ENCODE measurements at places on chromosomes 12 and 14.

DNA sequence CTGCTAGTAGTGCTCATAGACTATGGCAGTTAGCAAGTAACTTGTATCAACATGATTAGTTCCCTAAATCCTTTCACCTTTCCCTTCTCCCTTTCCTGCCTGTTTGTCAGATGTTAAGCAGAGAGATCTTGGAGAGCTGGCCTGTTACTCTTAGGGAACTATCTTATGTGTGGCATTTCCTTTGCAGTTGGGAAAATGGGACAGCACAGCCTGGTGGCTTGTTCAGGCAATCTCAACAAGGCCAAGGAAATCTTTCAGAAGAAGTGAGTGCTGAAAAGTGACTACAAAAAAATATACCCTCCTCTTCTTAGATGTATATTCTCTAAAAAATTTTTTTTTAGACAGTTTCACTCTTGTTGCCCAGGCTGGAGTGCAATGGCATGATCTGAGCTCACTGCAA, 7.4 kb downstream of the PARP2 start:
- no peak for DNase-seq

DNA sequence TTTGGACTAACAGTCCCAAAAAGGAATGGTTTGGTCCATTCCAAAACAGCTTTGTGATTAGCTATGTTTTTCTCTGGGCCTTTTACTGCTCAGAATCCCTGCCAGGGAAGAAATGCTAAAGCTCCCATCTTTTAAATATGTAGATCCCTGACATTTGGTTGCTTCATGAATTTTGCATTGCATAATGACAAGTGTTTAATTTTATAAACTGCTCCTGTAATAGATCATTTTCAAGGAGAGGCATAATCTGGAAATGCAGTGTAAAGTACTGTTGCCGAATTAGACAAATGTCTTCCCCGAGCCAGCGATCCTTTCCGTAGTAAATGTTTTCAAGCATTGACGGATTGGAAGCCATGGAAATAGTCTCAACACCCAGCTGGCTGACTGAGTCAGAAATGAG, 291.3 kb upstream of the PRKD1 start:
- DNase-seq = no peak

GRCh38 chr12:10276774-10277173, 30.9 kb upstream of the KLRD1 start:
- DNase-seq = no peak

DNA sequence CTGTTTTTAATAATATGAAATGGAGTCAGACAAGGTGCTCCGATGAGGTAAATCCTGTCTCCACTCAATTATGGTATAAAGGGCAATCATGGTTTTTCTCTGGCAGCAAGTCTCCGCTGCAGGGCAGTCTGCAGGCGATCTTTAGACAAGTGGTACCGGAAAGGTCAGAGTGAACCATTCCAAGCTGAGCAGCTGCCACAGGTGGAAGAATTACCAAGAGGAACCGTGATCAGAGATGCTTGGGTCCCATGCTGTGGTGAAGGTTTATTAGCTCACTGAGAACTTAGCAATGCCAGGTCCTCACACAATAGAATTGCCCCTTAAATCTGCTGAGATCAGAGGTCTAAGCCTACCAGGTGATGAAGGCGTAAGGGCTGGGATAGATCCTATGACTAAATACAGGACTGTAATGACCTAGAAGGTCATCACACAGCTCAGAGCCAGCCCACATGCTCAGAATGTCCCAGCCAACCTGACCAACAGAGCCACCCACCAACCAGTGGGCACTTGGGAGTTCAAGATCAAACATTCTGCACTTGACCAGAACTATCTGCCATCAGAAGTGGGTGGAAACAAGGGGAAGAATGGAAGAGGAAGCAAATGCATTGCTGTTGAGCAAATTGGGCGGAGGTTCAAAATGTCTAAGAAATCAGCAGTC, 175.2 kb upstream of the BCL2L14 start:
- DNase-seq = no peak

GRCh38 chr12:6328945-6329702, 12.8 kb downstream of the TNFRSF1A start:
- DNase-seq = no peak

DNA sequence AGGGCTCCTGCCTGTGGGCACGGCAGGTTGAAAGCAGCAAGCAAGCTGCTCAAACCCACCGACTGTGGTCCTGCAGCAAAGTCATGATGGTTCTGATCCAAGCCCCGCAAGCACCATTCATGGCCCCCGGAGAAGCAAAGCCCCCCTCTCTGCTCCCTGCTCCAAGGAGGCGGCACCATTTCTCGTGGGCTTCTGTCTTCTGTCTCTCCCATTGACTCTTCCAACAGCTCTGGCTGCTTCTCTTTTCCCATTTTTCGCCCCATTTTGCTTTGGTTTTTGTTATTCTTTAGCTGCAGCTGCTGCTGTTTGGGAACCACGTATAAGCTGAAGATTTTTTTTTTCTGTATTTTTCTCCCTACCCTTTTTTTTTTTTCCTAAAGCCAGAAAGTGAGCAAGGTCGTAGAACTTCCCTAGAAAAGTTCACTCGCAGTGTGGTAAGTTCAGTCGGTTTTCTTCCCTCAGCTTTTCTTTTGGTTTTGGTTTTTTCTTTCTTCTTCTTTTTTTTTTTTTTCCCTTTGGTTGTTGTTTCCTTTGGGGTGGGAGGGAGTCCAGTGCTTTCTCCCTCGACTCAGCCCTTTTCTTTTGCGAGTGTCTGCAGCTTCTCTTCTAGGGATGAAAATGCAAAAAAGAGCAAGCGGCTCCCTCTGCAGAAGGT, 354.1 kb downstream of the DPF3 start:
- DNase-seq = no peak

GRCh38 chr12:4717806-4718205, 2.4 kb upstream of the GALNT8 start:
- DNase-seq = no peak
